ENCODE measurements at places on chromosomes 3 and 15.

GRCh38 chr3:38549082-38549481 is 52.9 kb downstream of the EXOG start:
- no peaks in the 10 kb centered on the region for H3K27me3 ChIP-seq
- no peaks in the 10 kb centered on the region for H3K36me3 ChIP-seq
- no peak for DNase-seq
- H3K4me3 ChIP-seq, result no peak overlapping the region
- no peaks in the 10 kb centered on the region for H3K4me1 ChIP-seq
- no peak overlapping the region for H3K27ac ChIP-seq

- no peaks in the 10 kb centered on the region for H3K4me1 ChIP-seq
- no peaks in the 10 kb centered on the region for H3K27me3 ChIP-seq
- no peak overlapping the region for H3K27ac ChIP-seq
- DNase-seq, result no peak
- no peak overlapping the region for H3K4me3 ChIP-seq
These were observed 57.4 kb downstream of the CPA3 start for GRCh38 chr3:148922467-148922866.

DNA sequence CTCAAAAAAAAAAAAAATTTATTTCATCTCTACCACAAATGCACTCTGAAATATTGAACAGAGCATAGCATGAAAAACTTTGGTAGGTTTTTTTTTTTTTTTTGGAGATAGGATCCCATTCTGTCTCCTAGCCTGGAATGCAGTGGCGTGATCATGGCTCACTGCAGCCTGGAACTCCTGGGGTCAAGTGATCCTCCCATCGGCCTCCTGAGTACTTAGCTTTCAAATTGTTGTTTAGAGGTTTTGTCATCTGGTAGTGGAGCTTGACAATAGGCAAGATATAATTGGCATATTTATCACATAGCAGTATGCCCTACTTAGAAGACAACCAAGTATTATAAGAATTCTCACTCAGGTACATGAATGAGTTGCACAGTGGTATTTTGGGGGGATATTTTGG is 234.2 kb upstream of the ST8SIA2 start:
- H3K4me1 ChIP-seq, result no peaks in the 10 kb centered on the region
- H3K27me3 ChIP-seq, result no peaks in the 10 kb centered on the region
- H3K36me3 ChIP-seq, result no peaks in the 10 kb centered on the region
- H3K27ac ChIP-seq, result no peak overlapping the region

- H3K4me1 ChIP-seq, result no peaks in the 10 kb centered on the region
- no peaks in the 10 kb centered on the region for H3K36me3 ChIP-seq
- H3K4me3 ChIP-seq, result no peak overlapping the region
- H3K27me3 ChIP-seq, result no peaks in the 10 kb centered on the region
- DNase-seq, result no peak
- no peak overlapping the region for H3K27ac ChIP-seq
These were observed 19.3 kb downstream of the CCDC13 start for GRCh38 chr3:42753757-42754156.

- DNase-seq, result no peak
- H3K4me1 ChIP-seq, result no peaks in the 10 kb centered on the region
- no peak overlapping the region for H3K4me3 ChIP-seq
- no peaks in the 10 kb centered on the region for H3K27me3 ChIP-seq
- H3K27ac ChIP-seq, result no peak overlapping the region
These were observed 48.5 kb downstream of the PCSK6 start for GRCh38 chr15:101440846-101441590.

GRCh38 chr3:143847787-143848631 is at the start of gene SLC9A9:
Gene SLC9A9, minus strand, starts transcription at chr3:143848468. Its CDS starts 146 bp downstream, at chr3:143848322.
- H3K27me3 ChIP-seq, result no peaks in the 10 kb centered on the region

DNA sequence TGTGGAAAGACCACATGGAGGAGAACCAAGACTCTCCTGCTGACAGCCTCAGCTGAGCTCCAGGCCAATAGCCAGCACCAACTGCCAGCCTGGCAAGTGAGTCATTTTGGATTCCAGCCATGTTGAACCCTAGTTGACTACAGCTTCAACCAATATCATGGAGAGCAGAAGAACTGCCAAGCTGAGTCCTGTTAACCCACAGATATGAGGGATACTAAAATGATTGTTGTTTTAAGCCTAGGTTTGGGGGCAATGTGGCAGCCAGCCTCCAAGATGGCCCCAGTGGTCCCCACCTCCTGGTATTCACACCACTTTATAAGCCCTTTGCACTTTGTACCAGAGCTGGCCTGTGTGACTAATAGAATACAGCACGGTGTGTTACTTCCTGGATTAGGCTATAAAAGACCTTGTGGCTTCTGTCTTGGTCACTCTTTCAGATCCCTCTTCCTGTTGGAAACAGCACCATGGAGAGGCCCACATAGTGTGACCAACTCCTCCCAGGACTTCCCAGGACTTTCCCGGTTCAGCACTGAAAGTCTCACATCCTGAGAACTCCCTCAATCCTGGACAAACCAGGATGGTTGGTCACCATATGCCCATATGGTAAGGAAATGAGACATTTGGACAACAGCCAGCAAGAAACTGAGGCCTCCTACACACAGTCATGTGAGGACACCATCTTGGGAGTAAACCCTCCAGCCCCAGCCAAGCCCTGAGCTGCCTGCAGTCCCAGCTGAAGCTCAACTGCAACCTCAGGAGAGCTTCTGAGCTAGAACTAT is 32.4 kb upstream of the CDV3 start:
- no peak overlapping the region for H3K4me3 ChIP-seq
- H3K27me3 ChIP-seq, result no peaks in the 10 kb centered on the region
- no peak overlapping the region for H3K27ac ChIP-seq
- no peaks in the 10 kb centered on the region for H3K4me1 ChIP-seq
- H3K36me3 ChIP-seq, result no peaks in the 10 kb centered on the region

GRCh38 chr3:101333883-101334282 is 13.5 kb upstream of the IMPG2 start:
- H3K4me3 ChIP-seq, result no peak overlapping the region
- H3K27ac ChIP-seq, result no peak overlapping the region
- no peaks in the 10 kb centered on the region for H3K27me3 ChIP-seq

DNA sequence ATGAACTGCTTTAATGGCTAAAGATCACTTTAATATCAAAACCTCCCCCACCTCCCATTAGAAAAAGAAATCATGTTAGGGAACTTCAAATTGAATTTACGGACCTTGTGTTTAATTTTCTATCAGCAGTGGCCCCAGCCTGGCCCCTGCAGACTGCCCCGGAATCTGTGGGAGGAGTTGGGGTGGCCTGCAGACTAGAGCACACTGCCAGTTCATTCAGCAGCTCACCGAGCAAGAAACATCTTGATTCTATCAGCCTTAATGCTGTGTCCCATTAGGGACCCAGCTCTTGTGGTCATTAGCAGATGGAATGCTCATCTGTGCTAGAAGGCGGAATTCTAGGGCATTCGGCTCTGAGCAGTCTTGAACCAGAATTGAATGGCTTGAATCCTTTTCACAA is 54.2 kb downstream of the FLNB start:
- peaks cover 9% of the 10 kb centered on the region for H3K4me1 ChIP-seq
- H3K36me3 ChIP-seq, result no peaks in the 10 kb centered on the region
- H3K4me3 ChIP-seq, result no peak overlapping the region
- H3K27me3 ChIP-seq, result no peaks in the 10 kb centered on the region
- no peak for DNase-seq

DNA sequence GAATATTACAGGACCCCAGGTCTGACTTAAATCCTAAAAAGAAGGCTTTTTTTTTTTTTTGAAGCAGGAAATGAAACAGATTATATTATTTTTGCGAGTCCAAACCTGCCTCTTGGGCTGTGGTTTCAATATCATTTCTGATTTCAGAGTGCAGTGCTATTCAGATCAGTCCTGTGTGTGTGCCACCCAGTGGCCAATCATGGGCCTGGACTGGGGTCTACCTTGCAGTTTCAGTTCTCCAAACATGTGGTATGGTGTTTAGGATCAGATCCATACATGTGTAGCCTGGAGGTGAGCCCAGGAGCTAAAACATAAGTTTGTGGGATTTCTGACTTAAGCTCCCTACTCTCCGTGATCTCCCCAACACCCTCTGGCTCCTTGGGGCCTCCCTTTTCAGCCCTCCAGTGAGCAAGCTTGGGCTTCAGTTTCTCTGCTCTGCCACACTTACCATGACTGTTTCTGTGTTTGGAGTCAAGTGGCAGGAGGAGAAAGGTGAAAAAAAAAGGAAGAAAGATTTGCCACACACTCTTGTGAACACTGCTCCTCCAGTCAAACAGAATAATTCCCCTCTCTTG is 12.1 kb upstream of the THSD4 start:
- no peak for DNase-seq
- no peaks in the 10 kb centered on the region for H3K4me1 ChIP-seq
- H3K27ac ChIP-seq, result no peak overlapping the region

DNA sequence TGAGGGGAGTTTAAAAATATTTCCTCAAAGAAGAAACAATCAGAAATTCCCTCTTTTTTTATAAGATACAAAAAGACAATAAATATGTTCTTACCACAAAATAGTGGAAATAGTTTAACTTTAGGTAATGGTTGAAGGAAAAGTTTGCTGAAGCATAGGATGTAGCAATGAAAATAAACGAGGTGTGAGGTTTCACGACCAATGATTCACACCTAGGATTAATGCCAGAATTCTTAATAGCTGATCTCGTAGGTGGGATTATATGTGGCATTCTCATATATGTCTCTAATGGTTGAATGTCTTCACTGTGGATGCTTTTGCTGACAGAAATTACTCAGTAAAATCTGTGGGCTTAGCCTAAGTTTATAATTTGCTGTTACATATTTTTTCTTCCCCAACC is 467.7 kb downstream of the FGF12 start:
- H3K36me3 ChIP-seq, result no peaks in the 10 kb centered on the region
- no peaks in the 10 kb centered on the region for H3K4me1 ChIP-seq
- no peak for DNase-seq

GRCh38 chr15:72809329-72809728 is 25.8 kb upstream of the ADPGK start:
- no peaks in the 10 kb centered on the region for H3K27me3 ChIP-seq
- H3K4me3 ChIP-seq, result no peak overlapping the region
- H3K36me3 ChIP-seq, result no peaks in the 10 kb centered on the region
- DNase-seq, result no peak
- H3K27ac ChIP-seq, result no peak overlapping the region

DNA sequence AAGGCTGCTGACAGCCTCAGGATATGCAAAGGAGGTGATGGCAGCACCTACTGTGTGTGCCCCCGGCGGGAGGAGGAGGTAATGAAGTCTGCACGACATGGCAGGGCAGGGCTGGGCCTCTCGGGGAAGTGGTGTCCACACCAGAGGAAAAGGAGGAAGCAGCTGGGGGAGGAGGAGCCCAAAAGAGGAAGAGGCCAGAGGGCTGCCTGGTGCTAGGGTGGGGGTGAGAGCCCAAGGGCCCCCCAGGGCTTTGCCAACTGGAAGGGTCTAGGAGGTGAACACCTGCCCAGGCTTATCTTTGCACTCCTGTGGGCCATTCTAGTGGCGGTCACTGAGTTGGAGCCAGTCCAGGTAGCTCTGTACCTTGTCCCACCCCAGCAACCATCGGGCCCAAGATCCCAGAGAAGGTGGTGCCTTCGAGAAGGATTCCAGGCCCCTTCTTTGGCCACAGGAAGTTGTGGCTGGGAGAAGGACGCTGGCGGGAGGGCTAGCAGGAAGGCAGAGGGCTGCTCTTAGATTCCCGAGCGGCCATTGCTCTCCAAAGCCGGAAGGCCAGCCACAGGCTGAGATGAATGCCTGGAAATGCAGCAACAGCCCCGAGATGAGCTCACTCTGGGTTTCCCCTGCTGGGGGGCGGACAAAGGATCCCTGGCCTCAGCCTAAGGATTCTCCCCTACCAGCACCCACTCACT is 7.0 kb downstream of the GNAI2 start:
- H3K4me1 ChIP-seq, result peaks cover 95% of the 10 kb centered on the region
- peak overlapping the region; percentile 27 for H3K4me3 ChIP-seq
- H3K27ac ChIP-seq, result peak overlapping the region; percentile 47
- no peak for DNase-seq
- H3K27me3 ChIP-seq, result no peaks in the 10 kb centered on the region

- no peaks in the 10 kb centered on the region for H3K27me3 ChIP-seq
- H3K27ac ChIP-seq, result no peak overlapping the region
- DNase-seq, result no peak
- H3K36me3 ChIP-seq, result no peaks in the 10 kb centered on the region
These were observed 234.6 kb downstream of the RAP2B start for GRCh38 chr3:153396581-153396980.

DNA sequence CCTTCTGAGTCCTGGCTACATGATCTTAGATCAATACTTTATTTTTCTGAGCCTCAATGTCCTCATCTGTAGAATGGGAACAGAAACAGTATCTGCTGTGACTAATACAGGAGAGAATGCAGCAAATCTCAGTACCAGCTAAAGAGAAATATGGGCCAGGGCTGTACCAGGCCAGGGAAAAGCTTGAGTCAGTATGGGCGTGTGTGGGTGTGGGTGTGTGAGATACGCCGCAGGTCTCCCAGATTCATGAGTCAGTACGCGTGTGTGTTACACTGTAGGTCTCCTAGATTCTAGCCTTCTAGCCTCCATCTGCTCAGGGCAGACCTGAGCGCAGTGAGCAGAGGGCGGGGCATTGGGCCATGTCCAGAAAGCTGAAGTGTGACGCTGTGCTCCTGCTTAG is 15.2 kb downstream of the GNAI2 start:
- no peak overlapping the region for H3K27ac ChIP-seq
- no peak overlapping the region for H3K4me3 ChIP-seq
- no peaks in the 10 kb centered on the region for H3K27me3 ChIP-seq
- H3K4me1 ChIP-seq, result peaks cover 63% of the 10 kb centered on the region
- H3K36me3 ChIP-seq, result peaks cover 51% of the 10 kb centered on the region

DNA sequence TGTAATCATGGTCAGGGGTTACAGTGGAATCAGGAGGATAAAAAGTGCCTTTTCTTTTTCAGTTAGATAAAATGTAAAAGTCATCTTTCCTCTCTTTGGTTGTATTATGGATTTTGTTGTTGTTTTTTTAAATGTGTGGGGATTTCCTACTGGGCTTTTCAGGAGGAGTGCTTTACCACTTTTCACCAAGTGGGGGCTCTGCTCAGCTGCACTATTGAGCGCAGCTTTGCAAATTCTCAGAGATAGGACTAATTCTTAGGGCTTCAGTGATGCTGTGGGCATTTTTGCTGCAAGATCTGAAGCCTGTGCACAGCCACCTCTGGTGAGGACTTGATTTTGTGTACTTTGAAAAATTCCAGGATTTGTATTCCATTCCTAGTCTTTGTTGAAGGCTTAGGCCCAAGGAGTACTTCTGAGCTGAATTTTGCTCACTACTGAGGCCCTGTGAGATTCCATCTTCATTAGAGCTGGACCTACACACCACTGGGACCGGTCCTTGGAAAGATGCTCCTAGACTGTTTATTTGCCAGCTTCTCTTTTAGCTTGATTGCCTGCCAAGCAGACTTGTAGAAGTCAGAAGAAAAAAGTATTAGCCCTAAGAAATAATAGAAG is 7.5 kb downstream of the GNB5 start:
- peaks cover 10% of the 10 kb centered on the region for H3K4me1 ChIP-seq
- H3K4me3 ChIP-seq, result no peak overlapping the region
- H3K27me3 ChIP-seq, result no peaks in the 10 kb centered on the region
- DNase-seq, result no peak
- H3K36me3 ChIP-seq, result no peaks in the 10 kb centered on the region

DNA sequence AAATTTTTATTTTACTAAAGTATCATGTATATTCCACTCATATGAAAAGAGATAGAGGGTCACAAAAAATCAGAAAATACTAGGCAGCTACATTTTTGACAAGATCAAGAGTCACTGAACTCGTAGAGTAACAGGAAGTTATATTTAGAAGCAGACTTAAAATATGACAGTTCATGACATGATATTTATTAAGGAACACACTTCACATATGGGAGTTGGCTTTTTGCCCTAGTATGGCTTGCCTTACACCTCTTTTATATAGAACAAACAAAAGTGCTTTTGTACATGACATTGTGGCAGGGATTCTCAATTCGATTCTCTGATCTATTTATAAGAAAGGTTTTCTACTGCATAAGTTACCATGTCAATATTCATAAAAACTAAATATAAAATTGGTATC is 80.1 kb upstream of the GBE1 start:
- no peaks in the 10 kb centered on the region for H3K27me3 ChIP-seq
- no peaks in the 10 kb centered on the region for H3K36me3 ChIP-seq
- H3K27ac ChIP-seq, result no peak overlapping the region
- no peak for DNase-seq
- no peaks in the 10 kb centered on the region for H3K4me1 ChIP-seq
- H3K4me3 ChIP-seq, result no peak overlapping the region
